ENCODE measurements at places on chromosomes 11 and 22.

DNA sequence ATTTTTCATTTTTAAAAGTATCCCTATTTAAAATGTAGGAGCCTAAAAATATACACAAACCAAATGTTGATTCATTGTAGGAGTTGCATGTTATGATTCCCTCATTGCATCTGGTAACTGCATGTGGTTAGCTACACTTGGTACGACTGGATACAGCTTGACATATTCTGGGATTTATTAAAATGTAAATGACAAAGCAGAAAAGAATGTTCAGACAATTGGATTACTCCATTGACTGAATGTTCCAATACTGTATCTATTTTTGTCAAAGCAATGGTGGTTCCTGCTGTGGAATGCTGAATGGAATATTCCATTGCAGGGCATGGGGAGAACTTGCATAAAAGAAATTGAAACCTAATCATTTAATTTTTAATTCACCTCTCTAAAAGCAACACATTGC, 30.8 kb downstream of the BLID start:
- peak; percentile 75 for DNase-seq

DNA sequence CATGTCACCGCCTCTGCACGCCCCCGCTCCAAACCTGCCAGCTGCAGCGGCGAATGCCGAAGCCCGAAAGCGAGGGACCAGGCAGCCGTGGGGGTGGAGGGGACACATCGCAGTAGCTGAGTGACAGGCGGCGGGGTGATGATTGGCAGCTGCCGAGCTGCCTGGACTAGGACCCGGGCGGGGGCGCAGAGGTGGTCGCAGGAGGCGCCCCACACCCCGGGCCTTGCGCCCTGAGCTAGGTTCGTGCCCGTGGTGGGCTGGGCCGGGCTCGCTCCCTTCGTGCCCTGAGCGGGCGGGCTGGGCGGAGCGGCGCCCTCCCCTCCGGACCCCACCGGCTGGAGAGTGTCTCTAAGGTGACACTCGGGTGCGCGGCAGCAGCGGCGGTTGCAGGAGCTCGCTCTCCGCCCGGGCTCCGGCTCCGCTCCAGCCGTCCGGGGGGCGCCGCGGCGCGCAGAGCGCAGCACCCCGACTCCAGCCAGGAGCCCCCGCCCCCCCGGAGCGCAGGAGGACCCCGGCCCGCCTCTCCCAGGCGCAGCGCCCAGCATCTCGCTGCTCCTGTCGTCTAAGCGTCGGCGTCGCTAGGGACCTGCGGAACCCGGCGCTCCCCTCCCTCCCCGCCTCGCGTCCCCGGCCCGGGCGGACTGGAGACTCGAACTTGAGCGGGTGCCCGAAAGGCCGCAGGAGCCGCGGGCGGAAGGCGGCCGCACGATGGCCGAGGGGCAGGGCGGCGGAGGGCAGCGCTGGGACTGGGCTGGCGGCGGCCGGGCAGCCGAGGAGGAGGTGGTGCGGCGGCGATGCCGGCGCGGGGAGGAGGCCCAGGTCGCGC, 14.5 kb upstream of the DGKZ start:
- no peak for DNase-seq

DNA sequence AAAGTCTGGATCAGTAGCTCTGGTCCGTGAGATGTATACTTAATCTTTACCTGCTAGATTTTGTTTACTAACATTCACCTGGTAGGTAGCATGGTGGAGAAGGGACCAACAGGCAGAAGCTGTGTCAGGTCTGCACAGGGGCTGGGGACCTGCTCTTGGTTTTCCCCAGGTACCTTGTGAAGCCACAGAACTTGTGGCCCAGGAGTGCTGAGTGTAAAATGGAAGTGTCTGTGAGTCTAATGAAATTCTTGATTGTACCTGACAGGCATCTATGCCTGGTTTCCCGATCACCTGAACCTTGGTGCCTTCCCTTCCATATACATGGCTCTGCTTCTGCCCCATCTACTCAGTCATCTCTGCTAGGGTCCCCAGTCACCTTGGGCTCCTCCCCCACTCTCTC, 94.3 kb downstream of the CWC15 start:
- no peak for DNase-seq

DNA sequence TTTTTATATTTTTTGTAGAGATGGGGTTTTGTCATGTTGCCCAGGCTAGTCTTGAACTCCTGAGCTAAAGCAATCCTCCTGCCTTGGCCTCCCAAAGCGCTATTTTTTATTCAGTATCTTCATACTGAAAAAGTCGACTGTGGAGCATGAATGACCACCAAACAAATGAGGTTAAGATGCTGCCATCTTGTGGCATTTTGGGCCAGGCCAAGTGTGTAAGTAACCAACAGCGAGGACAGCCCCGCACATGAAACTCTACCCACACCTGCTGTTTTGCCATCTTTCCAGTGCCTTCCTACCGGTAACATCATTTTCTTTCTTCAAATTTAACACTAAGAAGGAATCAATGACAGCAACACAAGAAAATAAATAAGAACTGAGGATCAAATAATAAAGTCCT, 32.2 kb upstream of the AQP11 start:
- DNase-seq, result no peak

- peak; percentile 44 for DNase-seq
Measured at GRCh38 chr22:39898997-39899396, 1.9 kb upstream of the GRAP2 start.

- no peak for DNase-seq
Measured at GRCh38 chr11:120197251-120197891, 13.5 kb upstream of the OAF start.

GRCh38 chr11:113674397-113674685, 31.8 kb downstream of the TMPRSS5 start:
- DNase-seq, result no peak

All from spinal cord (tissue), 10 donors.